ENCODE measurements at places on chromosomes 7 and 10. TPM values are rescaled to one million over a fixed set of nuclear protein-coding genes. Genes with fewer than 3 reads are reported as not detected.

DNA sequence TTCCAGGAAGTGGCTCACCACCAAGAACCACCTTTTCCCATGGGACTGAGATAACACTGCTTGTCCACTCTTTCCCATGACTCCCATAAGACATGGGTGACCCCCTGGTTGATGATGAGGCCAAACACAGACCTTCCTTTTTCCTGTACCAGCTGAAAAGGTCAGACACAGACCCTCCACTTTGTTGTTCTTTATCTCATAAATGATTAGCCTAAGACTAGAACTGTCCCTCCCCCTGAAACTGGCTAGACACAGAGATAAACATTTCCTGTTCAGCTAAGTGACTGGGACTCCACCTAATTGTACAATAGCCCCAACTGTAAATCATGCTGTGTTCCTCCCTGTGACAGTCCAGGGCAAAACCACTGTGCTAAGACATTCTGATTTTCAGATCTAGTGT lies 8.2 kb upstream of the NRG3 start:
- H3K27me3 ChIP-seq = no peaks in the 10 kb centered on the region
- no peaks in the 10 kb centered on the region for H3K36me3 ChIP-seq
- H3K4me3 ChIP-seq = no peak overlapping the region

- H3K36me3 ChIP-seq = no peaks in the 10 kb centered on the region
- no peak overlapping the region for H3K4me3 ChIP-seq
- H3K27ac ChIP-seq = no peak overlapping the region
- DNase-seq = no peak
Measured at GRCh38 chr7:50268223-50268622, 36.3 kb upstream of the IKZF1 start.

DNA sequence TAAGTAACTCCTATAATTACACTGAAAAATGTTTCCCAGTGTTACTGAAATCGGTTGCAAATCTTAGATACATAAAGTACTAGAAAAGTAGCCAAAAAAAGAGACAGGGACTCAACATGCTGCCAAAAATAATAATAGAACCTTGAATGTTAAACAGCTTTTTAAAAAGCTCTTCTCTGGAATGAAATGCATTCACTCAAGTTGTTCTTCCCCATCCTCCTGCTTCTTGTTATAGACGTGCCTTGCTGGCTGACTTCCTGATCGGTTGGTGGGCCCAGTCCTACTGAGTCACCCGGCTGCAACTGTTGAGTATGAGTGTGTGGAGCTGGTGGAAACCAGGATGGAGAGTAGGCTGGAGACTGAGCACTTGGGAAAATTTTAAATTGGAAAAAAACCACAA lies 30.6 kb upstream of the RAPGEF5 start:
- no peak overlapping the region for H3K27ac ChIP-seq
- H3K27me3 ChIP-seq = no peaks in the 10 kb centered on the region
- H3K4me3 ChIP-seq = no peak overlapping the region
- no peaks in the 10 kb centered on the region for H3K36me3 ChIP-seq
- no peaks in the 10 kb centered on the region for H3K4me1 ChIP-seq
- no peak for DNase-seq

- H3K36me3 ChIP-seq = no peaks in the 10 kb centered on the region
- no peak for DNase-seq
- no peak overlapping the region for H3K27ac ChIP-seq
- H3K4me3 ChIP-seq = no peak overlapping the region
- H3K27me3 ChIP-seq = no peaks in the 10 kb centered on the region
- no peaks in the 10 kb centered on the region for H3K4me1 ChIP-seq
Measured at GRCh38 chr7:115208710-115209560, 287.0 kb downstream of the MDFIC start.

Gene TMEM139
- not detected for total RNA-seq

Gene ITPRID1
- total RNA-seq = not detected

Gene ADARB2
- 5.9 TPM for total RNA-seq

Gene DPP6
- 53.2 TPM for total RNA-seq

Gene ZNF736
- total RNA-seq = 22.4 TPM

- no peaks in the 10 kb centered on the region for H3K36me3 ChIP-seq
- H3K4me1 ChIP-seq = no peaks in the 10 kb centered on the region
- no peaks in the 10 kb centered on the region for H3K27me3 ChIP-seq
Measured at GRCh38 chr7:92057375-92057774, 76.9 kb downstream of the CYP51A1 start.

- H3K4me3 ChIP-seq = no peak overlapping the region
- H3K27ac ChIP-seq = no peak overlapping the region
- H3K36me3 ChIP-seq = peaks cover 12% of the 10 kb centered on the region
- no peaks in the 10 kb centered on the region for H3K27me3 ChIP-seq
- no peaks in the 10 kb centered on the region for H3K4me1 ChIP-seq
- no peak for DNase-seq
Measured at GRCh38 chr7:139602143-139602722, 78.7 kb downstream of the CLEC2L start.

Gene GJD4
- not detected for total RNA-seq

DNA sequence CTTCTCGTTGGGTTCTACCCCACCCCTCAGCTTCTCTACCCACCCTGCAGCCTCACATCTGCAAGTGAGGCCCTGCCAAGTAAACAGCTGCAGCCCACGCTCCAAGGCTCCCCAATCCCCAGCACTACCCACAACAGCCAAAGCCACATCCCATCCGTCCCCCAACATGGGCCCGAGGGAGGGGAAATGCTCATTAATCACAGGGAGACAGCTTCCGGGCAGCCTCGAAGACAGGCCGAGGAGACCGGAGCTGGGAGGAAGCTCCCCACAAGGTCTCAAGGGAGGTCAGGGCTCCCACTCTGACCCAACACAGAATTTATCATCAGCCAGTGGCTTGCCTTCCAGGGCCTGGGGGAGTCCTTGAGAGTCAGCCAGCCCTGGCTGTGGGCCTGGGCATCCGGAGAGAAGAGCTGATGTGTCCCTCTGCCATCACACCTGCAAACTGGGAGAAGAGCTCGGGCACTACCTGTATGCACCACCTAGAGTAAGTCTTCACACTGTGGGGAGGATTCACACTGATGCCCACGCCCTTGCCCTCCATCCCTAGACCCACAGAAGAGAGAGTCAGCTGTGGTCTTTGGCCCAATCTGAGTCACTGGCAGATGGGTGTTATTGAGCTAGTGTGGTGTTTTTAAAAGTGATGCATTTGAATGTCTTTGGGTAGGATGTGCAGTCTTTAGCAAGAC lies 115.5 kb upstream of the ZMIZ1 start:
- no peak overlapping the region for H3K4me3 ChIP-seq
- peaks cover 4% of the 10 kb centered on the region for H3K4me1 ChIP-seq
- H3K27me3 ChIP-seq = no peaks in the 10 kb centered on the region
- no peaks in the 10 kb centered on the region for H3K36me3 ChIP-seq
- H3K27ac ChIP-seq = no peak overlapping the region
- DNase-seq = no peak

DNA sequence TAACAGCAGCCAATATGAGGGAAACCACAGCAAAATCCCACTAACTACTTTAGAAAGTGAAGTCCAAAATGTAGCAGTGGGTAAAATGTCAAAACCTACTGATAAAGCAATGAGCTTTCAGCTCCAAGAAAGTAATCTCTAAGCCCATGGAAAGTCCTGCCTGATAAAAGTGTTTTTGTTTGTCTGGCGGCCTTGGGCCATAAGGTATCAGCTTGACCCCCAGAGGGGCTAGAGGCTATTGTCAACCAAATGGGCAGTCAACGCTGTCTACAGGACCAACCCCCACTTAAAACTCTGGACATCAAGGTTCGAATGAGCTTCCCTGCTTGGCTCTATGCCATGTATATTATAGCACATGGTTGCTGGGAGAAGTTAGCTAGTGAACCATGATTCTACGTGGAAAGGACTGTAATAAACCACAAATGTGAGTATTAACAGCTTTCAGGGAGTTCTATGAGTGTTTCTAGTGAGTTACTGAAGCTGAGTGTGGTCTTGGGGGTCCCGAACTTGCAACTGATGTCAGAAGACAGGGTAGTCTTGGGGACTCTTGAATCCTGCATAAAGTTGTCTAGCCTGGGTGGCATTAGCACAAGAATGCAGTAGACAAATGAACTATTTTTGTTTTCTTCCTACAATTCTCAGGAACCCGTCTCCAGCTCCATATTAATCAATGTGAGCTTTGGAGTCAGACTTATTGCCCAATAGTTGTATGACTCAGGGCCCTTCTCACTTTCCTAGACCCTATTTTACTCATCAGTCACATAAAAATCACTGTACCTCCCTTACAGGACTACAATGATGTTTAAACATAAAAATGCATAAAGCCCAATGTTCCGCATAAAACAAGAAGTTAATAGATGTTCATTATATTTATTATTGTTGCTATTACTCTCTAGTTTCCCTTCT lies 164.9 kb downstream of the DGKI start:
- H3K4me3 ChIP-seq = no peak overlapping the region
- peak overlapping the region; percentile 1 for H3K27ac ChIP-seq
- no peaks in the 10 kb centered on the region for H3K27me3 ChIP-seq
- no peak for DNase-seq

Gene GTF2IRD1
- total RNA-seq = 15.0 TPM

DNA sequence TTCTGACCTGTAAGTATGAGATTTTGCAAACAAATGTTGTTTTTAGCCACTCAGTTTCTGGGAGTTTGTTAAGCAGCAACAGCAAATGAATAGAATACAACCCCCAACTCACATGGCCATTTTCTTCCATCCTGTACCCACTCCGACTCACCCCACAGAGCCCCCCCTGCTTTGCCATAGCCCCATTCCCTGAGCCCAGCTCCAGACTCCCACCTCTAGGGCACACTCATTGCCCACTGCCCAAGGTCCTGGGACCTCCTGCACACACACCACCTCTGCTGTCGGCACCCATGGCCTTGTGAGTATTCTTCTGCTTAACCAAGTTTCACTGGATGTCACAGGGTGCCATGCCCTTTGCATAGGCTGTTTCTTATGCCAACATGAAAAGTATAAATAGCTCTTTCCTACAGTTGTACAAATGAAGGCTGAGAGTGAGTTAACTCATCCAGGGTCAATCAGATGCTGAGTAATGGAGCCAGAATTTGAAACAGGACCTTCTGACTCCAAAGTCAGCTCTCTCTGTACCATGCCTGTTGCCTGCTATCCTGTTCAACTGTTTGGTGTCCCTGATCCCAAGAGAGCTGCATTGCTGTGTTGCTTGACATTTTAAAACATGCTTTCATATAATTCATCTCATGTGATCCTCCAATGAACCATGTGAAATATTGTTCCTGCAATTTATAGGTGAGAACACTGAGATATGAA lies 367.8 kb upstream of the ZMIZ1 start:
- no peak for DNase-seq
- H3K4me3 ChIP-seq = no peak overlapping the region
- no peak overlapping the region for H3K27ac ChIP-seq

GRCh38 chr10:71729161-71729636 lies 9.6 kb upstream of the C10orf105 start:
- no peaks in the 10 kb centered on the region for H3K36me3 ChIP-seq
- no peaks in the 10 kb centered on the region for H3K27me3 ChIP-seq
- peaks cover 34% of the 10 kb centered on the region for H3K4me1 ChIP-seq
- H3K4me3 ChIP-seq = no peak overlapping the region
- no peak for DNase-seq

- no peak overlapping the region for H3K4me3 ChIP-seq
- H3K36me3 ChIP-seq = no peaks in the 10 kb centered on the region
- DNase-seq = no peak
- H3K27ac ChIP-seq = no peak overlapping the region
- no peaks in the 10 kb centered on the region for H3K27me3 ChIP-seq
- H3K4me1 ChIP-seq = no peaks in the 10 kb centered on the region
Measured at GRCh38 chr7:40507166-40507565, 372.4 kb downstream of the SUGCT start.

Gene SNCG
- total RNA-seq = 24.2 TPM

Gene FGFR2
- total RNA-seq = 110 TPM

Gene MYH16
- not detected for total RNA-seq

GRCh38 chr10:24357344-24358004 lies 148.5 kb downstream of the KIAA1217 start:
- H3K36me3 ChIP-seq = no peaks in the 10 kb centered on the region
- no peaks in the 10 kb centered on the region for H3K27me3 ChIP-seq
- H3K4me3 ChIP-seq = no peak overlapping the region
- no peak overlapping the region for H3K27ac ChIP-seq
- no peak for DNase-seq

Gene NEURL1
- 0.71 TPM for total RNA-seq

DNA sequence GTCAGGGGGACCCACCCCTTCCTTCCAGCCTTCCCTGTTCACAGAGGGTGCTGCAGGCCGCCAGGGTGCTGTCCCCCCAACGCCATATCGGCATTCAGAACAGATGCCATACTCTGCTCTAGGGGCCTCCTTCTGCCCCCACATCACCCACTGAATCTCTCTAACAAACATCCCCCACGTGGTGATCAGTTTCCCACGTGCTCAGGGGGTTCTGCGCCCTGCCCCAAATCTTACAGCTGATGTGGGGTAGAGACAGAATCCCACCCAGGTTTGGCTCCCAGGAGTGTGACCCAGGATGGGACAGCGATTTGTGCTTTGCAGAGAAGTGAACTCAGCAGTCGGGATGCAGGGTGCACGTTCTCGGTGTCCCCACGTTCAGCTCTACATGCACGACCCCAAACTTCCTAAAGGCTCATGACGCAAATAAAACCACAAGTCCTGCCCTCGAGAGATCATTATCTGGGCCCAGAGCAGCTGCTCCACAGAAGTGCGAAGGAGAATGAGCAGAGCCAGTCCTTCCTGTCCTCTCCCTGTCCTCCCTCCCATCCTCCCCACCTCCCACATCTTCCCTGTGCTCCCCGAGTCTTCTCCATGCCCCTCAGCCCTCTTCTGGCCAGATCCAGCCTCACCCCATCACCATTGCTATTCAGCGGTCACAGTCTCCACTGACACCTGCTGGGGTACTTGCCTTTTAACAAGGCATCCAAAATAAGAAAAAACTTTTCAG lies 423.4 kb downstream of the DNAJB6 start:
- no peak for DNase-seq
- H3K4me3 ChIP-seq = no peak overlapping the region
- no peaks in the 10 kb centered on the region for H3K36me3 ChIP-seq

GRCh38 chr7:88480896-88481295 lies 174.2 kb upstream of the STEAP4 start:
- no peak overlapping the region for H3K4me3 ChIP-seq
- H3K4me1 ChIP-seq = no peaks in the 10 kb centered on the region
- no peak for DNase-seq
- H3K36me3 ChIP-seq = no peaks in the 10 kb centered on the region
- no peaks in the 10 kb centered on the region for H3K27me3 ChIP-seq

- DNase-seq = no peak
- H3K27ac ChIP-seq = no peak overlapping the region
- H3K4me1 ChIP-seq = no peaks in the 10 kb centered on the region
- no peaks in the 10 kb centered on the region for H3K27me3 ChIP-seq
- no peak overlapping the region for H3K4me3 ChIP-seq
- H3K36me3 ChIP-seq = no peaks in the 10 kb centered on the region
Measured at GRCh38 chr10:6024334-6024682, 37.9 kb downstream of the IL2RA start.

GRCh38 chr10:27152687-27153086 lies 1.5 kb downstream of the YME1L1 start:
- H3K4me1 ChIP-seq = peaks cover 42% of the 10 kb centered on the region
- H3K4me3 ChIP-seq = peak overlapping the region; percentile 90
- peaks cover 3% of the 10 kb centered on the region for H3K36me3 ChIP-seq
- DNase-seq = no peak

DNA sequence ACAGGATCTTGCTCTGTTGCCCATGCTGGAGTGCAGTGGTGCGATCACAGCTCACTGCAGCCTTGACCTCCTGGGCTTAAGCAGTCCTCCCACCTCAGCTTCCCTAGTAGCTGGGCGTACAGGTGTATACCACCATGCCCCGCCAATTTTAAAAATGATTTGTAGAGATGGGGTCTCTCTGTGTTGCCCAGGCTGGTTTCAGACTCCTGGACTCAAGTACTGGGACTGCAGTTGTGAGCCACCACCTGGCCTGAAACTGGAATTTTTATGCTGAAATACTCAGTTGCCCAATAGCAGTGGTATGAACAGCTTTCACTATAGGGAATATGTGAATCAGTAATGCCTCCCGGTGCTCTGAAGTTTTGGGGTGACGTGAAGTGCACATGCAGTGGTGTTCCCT lies 7.6 kb downstream of the ZRANB1 start:
- H3K27me3 ChIP-seq = no peaks in the 10 kb centered on the region
- H3K4me1 ChIP-seq = peaks cover 32% of the 10 kb centered on the region
- no peaks in the 10 kb centered on the region for H3K36me3 ChIP-seq
- H3K4me3 ChIP-seq = no peak overlapping the region

Data from sigmoid colon (tissue), 7 donors.